ENCODE measurements at places on chromosomes 11 and 22.

GRCh38 chr22:23119494-23120414 is 22.0 kb downstream of the RSPH14 start:
- no peak for DNase-seq

GRCh38 chr22:30744224-30744623 is 49.5 kb downstream of the OSBP2 start:
- no peak for DNase-seq

DNA sequence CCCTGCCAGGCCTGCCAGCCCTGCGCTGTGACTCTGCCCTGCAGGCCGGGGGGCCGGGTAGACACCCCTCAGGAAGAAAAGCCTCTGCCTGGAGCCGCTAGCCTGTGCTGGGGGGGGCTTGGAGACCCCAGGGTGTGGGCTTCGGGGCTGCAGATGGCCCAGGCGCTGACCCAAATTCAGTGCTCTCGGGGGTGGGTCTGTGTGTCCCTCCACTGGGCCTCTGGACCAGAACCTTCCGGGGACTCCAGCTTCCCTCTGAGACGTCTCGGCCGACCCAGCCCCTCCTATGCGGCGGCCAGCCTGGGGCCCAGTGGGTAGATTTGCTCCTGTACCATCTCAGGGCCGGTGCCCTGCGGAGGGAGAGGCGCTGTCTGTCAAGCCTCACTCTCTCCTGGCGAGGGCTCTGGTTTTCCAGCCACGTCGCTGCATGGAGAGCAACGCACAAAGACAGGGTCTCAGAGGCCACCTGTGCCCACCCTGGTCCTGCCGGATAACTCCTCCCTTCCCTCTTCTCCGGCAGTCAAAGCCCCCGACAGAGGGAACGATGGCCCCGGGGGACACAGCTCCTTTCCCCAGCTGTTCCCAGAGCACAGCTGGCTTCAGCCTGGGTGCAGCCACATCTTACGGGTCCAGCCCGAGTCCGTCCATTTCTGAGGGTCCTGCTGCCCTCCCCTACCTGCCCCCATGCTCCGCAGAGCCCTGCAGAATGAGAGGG is 40.1 kb upstream of the TOLLIP start:
- no peak for DNase-seq

- no peak for DNase-seq
Observed at GRCh38 chr11:113199866-113200265, 114.5 kb upstream of the TTC12 start.

DNA sequence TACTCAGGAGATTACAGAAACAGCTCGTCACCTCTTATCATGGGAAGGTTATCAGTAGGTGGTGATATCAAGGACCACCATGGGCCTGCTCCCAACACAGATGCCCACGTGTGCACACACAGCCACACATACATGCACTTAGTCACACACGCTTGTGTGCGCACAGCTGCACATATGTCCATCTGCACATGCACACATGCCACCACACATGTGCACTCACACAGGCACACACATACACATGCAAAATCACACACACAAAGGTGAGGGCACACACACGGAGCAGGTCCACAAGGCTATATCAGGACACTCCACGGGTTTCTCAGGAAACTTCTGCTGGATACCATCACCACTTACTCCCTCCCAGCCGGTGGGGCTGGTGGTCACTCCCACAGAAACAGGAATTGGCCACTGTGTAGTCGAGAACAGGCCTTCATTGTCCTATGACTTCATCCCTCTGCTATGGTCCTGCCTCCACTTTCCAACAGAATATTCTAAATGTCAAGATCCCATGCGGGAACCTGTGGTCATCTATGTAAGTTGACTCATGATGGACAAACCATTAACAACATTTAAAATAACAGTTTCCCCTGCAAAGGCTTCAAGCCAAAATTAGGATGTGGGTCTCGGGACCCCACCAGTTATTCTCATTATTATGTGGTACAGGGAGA is 2.2 kb downstream of the C11orf24 start:
- no peak for DNase-seq

DNA sequence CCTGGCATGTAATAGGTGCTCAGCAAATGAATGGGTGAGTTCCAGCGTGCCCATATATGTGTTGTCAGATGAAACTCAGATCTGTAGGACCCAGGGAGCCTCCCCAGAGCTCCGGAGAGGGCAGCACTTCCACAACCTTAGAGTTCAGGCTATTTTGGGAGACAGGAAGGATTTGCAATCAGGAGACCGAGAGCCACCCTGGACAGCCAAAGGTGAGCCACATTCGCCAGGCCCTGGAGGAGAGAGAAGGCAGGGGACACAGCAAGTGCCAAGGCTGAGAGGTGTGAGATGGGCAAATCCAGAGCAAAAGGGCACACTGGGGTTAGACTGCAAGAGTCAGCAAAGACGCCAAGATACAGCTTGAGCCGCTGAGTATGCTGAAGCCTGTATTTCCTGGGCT is 66.4 kb downstream of the CD82 start:
- DNase-seq = no peak

GRCh38 chr11:68842427-68843051 is 823 bp upstream of the CPT1A start:
- DNase-seq = no peak

Data from HuH-7 (cell line).